ENCODE measurements at places on chromosomes 4 and X.

GRCh38 chrX:39759526-39760224, 338.1 kb downstream of the BCOR start:
- DNase-seq, result peak; percentile 73

GRCh38 chr4:93994175-93994994, 165.8 kb downstream of the ATOH1 start:
- no peak for DNase-seq

GRCh38 chrX:1281521-1281920, 12.9 kb downstream of the CSF2RA start:
- DNase-seq, result no peak

- no peak for DNase-seq
Measured at GRCh38 chr4:40923316-40924095, 173.8 kb downstream of the NSUN7 start.

DNA sequence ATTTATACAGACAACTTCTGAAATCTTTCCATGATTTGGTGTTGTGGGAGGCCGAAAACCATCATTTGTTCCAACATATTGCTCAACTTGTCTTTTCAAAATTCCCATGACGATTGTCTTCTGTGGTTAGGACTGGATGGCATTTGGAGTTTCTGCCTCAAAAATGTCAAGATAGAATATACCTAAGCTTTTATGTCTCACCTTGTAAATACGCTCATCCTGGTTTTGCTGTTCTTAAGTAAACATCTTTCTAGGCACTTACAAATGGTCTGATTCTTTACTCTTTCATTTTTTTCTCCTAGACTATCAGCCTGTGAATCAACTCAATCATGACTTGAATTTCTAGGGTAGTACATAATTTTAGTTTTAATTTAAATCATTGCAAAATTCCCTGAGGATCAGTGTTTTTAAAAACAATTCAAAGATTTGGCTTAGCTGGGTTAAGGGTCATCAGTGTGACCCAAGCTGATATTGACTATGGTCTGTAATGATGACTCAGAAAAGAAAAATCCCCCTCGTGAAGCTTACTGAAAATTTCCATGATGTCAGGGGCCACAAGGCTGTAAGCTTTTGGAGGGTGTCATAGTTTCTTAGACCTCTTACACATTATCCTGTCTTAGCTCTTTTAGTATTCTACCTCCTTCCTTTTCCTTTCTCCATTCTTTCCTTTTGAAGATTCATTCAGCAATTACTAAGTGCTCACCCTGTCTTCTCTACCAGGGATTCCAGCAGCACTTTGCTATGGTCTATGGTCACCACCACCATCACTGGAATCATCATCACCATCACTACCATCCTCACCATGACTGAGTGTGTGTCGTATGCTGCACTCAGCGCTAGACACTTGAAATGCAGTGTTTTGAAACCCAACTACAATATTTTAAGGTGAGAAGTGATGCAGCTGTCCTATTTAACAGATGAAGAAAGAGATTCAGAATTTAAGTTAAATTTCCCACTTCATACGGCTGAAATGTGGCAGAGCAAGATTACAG, 124.4 kb downstream of the CPE start:
- DNase-seq, result no peak

DNA sequence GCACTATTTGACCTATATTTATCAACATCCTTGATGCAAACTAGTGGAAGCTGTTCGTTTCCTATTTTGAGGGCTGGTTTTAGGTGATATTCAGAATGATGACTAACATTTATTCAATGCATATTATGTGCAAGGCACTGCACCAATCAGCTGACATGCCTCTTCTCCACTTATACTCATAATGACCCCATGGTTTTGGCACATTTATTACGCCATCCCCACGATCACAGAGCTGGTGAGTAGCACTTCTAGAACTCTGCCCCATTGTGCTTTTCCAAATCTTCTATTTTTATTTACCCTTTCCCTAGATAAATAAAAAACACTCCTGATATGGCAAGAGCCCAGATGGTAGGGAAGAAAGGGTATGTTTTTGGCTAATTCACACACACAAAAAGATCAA, 13.1 kb downstream of the SCML1 start:
- DNase-seq, result no peak

DNA sequence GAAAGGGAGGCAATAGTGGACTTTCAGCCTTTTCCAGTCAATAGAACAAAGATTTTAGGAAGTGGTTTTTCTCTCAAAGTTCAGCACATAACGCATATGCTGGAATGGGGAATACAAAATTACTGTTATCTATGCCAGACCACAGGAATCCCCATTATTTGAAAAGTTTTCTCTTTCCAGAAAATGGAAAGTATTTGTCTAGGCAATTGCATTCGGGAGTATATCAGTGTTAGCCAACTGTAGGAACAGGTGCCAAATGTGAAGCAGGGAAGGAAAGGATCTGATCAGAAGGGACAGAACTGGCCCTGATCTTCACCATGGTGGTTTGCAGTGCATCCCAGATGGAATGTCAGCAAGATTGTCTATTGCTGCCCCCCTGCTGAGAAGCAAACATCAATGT, 213.6 kb downstream of the CPE start:
- no peak for DNase-seq

DNA sequence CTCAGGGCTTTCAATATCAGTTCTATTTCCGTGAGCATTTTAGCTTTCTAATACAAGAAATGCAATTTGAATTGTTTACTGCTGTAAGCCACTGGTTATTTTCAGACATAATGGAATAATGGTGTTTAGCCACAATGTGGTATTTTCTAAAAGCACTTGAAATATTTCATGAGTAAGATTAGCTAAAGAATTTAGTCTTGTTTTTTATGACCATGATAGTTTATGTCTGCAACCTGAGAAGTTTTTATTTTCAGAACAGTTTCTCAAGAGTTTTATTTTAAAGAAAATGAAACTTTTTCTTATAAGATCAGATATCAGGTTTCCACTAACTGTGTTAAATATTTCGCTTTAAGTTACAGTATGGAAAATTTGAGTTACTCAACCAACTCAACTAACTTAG, 60.2 kb downstream of the SLIT2 start:
- DNase-seq, result no peak

DNA sequence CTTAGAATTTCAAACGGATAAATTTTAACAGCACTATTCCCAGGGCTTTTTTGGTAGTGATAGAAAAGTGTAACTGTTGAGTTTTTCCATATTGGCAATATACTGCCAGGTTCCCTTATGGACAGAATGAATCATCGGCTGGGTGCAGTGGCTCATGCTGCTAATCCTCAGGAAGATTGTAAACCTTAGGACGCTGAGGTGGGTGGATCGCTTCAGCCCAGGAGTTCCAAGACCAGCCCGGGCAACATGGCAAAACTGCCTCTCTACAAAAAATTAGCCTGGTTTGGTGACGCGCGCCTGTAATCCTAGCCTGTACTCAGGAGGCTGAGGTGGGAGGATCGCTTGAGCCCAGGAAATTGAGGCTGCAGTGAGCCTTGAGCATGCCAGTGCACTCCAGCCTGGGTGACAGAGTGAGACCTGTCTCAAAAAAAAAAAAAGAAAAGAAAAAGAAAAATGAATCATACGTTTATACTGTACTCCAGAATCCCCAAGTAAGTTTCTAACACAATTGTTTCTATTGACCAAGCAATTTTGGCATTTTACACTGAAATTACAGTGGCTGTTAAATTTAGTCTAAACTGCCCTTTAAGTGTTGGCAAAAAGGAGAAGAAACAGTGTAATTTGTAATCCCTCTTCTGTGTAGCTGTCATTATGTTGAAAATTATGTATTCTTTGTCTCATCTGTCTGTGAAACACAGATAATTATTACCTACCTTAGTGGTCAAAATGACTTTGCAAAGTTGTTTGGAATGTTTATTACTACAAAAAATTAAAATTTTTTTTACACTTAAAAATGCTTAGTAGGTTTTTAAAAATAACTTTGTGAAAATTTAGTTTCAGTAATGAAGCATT, 1.8 kb downstream of the SLC30A9 start:
- DNase-seq, result peak; percentile 19

DNA sequence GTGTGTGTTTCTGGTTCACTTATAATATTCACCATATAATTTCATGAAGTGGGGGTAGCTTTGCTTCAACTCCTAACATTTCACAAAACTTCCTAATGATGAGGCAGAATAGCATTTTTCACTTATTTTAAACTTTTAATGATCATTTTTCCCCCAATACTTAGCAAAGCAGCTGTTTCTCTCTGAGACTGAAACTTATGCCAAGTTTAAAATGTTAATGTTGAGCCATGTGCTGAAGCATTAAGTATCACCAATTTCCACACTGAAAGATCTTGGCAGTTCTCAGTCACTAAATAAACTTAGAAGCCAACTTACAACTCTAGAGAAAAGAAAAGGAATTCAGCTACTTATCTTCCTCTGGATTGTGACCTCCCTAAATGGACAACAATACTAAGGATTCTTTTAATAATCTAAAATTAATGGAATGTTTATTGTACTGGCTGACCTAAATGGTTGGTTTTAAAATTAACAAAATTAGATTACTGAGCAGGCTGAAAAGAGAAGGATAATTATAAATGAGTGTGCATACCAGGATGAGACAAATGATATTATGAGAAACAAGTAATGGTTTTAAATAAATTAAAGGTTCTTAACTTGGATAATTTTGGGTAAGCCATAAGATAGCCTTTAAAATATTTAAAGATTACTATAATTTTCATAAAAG, 1429.4 kb upstream of the ADGRL3 start:
- DNase-seq, result no peak

DNA sequence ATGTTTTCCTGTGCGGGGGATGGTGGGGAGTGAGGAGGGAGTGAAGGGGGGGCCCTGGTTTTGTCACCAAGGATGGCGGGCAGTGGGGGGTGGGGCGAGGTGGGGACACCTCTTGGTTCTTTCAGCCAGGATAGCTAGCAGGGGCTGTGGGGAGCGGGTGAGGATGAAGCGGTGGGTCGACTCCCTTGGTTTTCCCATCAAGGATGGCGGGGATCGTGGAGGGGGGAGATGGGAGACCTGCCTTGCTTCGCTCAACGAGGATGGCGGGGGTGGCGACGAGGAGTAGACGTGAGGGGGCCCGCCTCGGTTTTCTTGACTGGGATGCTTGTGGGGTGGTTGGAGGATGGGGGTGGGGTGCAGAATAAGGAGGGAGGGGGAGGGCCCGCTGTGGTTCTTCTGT, 643 bp downstream of the FHL1 start:
- no peak for DNase-seq

GRCh38 chr4:124934916-124935315, 222.4 kb upstream of the ANKRD50 start:
- DNase-seq, result no peak

GRCh38 chr4:142500966-142501365, 345.1 kb downstream of the INPP4B start:
- DNase-seq, result no peak

- peak; percentile 73 for DNase-seq
Measured at GRCh38 chr4:143482840-143483239, 30.7 kb upstream of the SMARCA5 start.

DNA sequence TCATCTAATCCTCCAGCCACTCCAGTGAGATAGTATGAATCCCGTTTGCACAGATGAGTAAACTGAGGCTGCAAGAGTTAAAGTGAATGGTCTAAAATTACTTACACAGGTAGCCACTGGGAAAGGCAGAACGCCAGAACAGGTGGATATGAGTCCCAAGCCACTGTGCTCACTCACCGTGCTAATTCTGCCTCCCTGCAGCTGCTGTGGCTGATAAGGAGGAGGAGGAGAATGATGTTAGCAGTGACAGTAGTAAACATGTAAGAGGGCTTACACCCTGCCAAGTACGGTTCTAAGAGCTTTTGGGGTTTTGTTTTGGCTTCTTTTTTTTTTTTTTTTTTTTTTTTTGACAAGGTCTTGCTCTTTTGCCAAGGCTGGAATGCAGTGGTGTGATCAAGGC, 90.5 kb upstream of the PRPS2 start:
- no peak for DNase-seq

DNA sequence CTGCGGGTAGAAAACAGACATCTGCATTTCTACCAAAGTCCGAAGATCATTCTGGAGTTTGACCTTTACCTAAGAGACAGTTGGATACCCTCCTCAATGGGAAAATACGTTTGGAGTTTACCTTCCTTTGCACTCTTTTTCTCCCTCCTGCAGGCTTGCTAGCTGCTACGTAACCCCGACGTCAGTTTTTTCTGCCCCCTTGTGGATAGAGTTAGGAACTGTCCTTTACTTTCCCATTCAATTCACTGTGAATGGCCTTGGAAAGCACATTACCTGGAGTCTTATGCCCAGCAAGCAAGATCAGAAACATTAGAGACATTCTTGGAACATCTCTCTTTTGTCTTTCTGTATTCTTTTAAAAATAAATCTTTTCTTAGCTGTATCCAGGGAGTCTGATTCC, 250.7 kb downstream of the NAP1L3 start:
- no peak for DNase-seq

- no peak for DNase-seq
Measured at GRCh38 chr4:71732706-71733105, 51.2 kb downstream of the GC start.
